ENCODE measurements at places on chromosomes 2 and 18.

DNA sequence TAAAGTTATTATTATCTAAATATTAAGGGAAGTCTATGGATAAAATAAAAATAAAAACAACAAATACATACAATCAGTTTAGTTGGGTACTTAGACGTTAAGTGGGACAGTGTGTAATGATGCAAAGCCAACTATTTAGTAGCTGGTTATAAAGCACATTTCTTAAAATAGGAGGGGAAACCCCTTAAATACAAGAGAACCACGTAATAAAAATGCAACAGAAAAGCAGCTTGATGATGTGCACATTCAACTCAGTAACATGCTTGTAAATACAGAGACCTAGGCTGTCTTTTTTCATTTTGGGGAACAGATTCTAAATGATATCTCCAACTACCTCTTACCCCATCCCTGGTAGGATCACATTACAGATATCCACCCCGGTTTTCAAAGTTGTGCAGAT, 134.3 kb upstream of the AQP4 start:
- DNase-seq = no peak

DNA sequence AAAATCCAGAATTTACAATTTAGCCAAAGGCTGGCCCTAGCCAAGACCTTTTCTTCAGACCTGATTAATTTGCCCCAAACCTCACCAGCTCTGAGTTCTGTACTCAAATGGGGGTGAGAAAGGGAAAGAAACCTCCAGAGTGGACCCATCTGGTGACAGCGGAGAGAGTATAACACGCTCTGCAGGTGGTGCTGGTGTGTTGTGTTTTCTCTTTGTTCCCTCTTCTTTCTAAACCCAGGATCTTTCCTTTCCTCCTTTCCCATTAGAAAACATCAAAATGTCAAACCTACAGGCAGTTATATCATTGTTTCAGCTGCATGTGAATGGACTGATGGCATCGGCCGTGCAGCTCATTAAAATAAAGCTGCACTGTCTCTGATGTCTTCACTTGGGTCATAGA, 253.2 kb upstream of the SP5 start:
- DNase-seq = no peak

DNA sequence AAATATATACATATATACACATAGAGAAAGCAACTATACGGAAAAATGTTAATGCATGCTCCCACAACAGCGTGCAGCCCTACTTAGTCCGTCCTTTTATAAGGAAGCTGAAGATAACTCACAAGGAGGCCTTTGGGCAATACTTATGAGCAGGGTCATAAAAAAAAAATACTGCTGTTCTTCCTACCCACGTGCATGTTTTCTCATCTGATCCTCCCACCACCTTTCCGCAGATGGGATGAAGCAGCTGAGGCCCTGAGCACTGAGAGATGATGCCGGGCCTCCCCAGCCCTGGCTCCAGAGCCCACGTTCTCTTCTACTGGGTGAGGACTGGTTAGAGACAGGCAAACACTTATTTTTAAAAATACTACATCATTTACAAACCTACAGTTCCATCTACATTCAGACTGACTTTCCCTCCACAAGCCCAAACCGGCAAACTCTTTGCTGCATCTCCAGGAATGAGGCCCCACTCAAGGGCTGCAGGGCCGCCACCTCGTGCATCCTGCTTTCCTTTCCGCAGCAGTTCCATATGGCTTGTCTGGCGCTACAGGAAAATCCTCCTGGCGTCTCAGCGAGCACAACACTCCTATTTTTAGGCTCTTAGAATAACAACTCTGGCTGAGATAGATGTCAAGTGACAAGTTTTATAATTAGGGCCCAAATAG, 41.6 kb downstream of the TBC1D8 start:
- no peak for DNase-seq

DNA sequence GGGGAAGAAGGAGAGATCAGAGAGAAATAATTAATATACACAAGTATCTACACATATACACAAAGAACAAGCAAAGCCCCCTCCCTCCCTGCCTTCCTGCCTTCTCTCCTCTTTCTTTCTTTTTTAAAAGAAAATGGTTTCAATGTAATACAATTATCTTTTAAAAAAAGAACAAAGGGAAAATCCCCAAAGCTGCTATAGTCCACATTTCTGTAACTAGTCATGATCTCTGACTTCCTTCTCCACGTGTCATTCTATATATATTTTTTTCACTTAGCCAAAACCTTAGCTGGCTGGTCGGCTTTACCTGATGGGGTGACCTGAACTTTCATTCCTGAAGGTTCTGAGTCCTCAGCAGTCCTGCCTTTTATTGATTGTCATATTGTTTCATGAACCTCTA, 44.3 kb downstream of the MAP3K20 start:
- no peak for DNase-seq

GRCh38 chr2:210642333-210642732, 85.9 kb downstream of the CPS1 start:
- no peak for DNase-seq

DNA sequence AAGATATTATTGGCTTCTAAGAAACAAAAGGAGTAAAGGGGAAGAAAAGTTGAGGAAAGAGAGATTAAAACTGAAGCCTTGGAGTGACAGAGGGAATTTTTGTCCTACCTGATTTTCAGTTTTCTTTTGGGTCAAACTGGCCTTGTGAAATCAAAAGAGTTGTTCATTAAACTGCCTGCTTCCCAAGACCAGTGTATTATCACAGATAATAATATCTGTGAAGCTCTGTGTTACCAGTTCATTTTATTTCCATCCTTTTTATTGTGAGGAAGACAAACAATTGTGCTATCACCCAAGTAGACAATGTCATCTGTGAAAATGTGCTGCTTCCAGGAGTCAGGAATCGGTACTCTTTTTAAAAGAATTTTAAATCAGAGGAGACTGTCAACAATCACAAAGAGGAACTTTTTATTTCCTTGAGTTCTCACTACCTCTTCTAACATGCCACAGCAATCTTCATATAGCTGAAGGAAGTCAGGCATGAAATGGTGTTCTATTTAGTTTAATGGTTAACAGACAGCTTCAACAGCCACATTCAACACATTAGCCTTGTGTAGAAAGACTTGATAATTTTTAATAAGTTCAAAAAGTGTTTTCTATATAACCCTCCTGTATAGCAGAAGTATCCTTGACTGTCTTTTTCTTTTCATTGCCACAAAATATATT, 554.8 kb downstream of the PIK3C3 start:
- DNase-seq = no peak

GRCh38 chr18:57754577-57755338, 48.4 kb downstream of the ATP8B1 start:
- DNase-seq = no peak

- DNase-seq = no peak
Measured at GRCh38 chr2:9222239-9222892, 15.8 kb downstream of the ASAP2 start.

GRCh38 chr2:190354003-190354690, 10.8 kb downstream of the INPP1 start:
- DNase-seq = no peak

GRCh38 chr2:79159653-79160052, at the start of gene REG3A:
Gene REG3A, minus strand, starts transcription at chr2:79159753. Its CDS starts 348 bp downstream, at chr2:79159405.
- DNase-seq = no peak

- no peak for DNase-seq
Measured at GRCh38 chr2:161979490-161979889, 94.5 kb downstream of the DPP4 start.

Measured in stimulated activated CD8-positive, alpha-beta memory T cell treated with anti-CD3 and anti-CD28 coated beads, Interleukin-2, amount 100 ng/mL, for 1 hour (primary cell).